ENCODE measurements at places on chromosomes 2 and 18.

GRCh38 chr18:42442656-42443055 lies 487.6 kb downstream of the PIK3C3 start:
- DNase-seq = no peak

DNA sequence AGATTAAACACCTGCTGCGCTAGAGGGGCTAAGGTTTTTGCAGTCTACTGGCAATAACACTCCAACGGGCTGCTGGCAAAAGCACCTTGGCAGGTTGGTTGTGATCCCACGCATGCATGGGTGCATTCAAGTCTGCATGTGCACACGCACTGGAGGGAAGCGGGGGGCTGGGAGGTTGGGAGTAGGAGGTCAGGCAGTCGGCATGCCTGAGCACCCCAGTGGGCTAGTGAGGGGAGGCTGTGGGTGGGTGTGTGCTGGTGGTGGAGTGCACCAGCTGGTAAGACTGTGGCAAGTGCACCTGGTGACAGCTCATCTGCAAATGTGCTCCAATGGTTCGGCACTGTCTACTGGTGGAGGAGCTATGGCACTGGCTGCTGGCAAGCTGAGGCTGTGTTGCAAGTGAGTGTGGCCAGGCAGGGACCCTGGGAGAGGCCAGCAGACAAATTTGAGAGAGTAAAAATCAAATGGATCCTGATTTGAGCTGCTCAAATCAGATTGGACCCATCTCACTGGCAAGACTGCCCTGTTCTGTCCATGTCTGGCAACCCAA lies 460.6 kb upstream of the DSEL start:
- no peak for DNase-seq

GRCh38 chr2:120907822-120908221 lies 172.2 kb downstream of the GLI2 start:
- DNase-seq = no peak

DNA sequence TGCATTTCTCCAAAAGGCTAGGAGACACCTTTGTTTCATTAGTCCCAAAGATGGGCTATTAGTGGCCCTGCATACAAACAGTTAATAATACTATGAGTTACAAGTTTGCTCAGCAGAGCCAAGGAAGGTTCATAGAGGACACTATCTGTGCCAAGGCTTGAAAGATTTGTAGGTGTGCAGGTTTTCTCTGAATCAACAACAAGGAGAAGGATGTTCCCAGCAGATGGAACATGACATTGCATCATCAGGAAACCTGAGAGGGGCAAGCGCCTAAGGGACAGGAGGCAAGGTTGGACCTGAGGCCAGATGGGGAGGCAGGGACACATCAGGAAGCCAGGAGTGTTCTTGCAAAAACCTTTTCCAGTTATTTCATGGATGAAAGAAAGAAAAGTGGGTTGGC lies 35.4 kb upstream of the STK17B start:
- DNase-seq = no peak

DNA sequence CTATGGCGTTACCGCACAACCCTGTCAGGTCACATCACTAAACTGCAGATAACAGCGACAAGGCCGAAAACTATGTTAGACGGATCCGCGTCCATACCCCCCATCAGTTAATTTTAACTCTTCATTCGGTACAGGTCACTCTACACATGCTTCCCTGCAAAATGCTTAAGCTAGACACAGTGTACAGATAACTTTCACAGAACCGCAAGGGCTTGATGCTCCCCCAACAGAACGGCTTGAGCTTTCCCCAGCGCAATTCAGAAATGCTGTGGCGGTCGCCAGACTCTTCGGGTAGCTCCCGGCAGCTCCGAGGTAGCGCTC lies 283 bp upstream of the RBBP8 start:
- no peak for DNase-seq

GRCh38 chr2:102069311-102069974 lies 73.1 kb upstream of the IL1R1 start:
- DNase-seq = peak; percentile 76

DNA sequence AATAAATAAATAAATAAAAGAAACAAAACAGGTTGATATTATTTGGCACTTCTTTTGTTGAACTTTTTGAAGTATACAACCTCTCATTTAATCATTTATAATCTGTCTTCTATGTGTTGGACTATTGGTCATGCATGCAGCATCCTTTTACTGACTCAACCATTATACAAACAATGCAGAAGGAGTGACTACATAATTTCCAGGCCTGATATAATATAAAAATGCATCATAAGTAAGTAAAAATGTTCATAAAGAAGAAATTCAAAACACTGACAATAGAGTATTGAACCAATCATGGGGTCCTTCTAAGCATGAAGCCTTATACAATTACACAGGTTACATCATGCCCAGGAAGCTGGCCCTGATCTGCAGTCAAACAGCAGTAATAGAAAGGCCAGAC lies 141.5 kb upstream of the FN1 start:
- DNase-seq = no peak

- no peak for DNase-seq
Measured at GRCh38 chr18:47735041-47735702, 195.3 kb downstream of the SMAD2 start.

GRCh38 chr18:44893966-44894365 lies 213.3 kb downstream of the SETBP1 start:
- DNase-seq = no peak

DNA sequence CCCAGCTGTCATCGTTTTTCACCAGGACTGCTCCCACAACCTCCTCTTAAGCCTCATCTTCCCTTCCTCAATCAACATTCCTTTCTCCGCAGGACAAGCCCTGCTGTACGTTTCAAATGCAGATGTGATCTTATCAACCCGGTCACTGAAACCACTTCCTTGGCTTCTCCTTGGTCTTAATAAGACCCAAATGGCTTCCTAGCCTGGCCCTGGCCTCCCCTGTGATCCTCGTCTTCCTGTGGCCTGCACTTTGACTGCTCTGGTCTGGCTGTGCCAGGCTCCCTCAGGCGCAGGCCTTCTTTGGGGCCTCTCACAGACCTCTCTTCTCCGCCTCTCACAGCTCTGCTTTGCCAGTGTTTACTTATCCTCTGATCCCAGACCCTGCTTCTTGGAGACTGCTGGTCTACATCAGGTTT lies 4.7 kb upstream of the ADNP2 start:
- DNase-seq = peak; percentile 35
